B cell (primary cell): ENCODE measurements at places on chromosomes 6 and 20.

DNA sequence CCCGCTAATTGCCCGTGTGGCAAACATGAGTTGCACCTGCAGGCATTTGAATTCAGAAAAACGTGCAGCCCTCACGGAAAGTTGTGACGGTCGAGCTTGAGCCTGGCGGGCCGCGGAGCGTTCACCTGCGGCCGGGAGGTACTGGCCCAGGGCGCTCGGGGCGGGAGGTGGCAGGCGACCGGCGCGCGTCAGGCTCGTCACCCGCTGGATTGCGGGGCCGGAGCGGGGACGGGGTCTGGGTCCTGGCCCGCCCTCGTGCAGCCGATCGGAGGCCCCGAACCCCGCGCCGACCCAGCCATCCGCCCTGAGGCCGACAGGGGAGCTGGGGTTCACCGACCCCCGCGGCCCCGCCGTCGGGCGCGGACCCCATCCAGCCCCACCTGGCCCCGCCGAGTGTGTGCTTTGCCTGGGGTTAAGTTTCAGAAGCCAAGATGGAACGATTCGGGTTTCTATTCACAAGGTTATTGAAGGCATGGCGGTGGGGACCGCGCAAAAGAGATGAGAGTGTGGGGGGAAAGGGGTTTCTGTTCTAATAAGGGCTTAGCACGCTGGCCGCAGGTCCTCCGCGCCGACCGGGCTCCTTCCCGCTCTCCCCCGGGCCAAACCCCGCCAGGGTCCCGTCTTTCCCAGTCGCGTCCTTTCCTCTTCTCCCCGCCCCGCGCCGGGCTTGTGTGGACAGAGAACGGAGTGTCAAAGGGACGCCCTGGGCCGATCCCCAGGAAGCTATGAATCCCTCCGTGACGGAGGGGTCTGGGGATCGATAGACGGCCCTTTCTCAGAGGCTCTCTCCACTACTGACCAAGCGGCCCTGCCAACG lies 1.6 kb upstream of the HEY2 start:
- DNase-seq, result peak; percentile 69

DNA sequence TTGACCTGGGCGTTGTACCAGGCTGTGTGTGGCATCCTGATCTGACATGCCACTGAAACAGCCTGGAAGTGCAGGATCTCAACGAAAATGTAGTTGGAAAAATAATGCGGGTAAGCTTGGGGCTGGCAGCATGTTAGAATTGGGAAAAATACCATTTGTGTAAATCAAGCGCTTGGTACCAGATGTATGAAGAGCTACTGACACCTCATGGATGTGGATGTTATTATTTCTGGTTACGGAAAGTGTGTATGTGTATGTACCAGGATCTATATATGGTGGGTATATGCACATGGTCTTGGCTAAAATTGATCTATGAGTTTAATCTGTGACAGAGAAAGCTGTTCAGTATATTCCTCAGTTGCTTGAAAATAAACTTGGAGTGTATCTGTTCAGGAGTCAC lies 22.7 kb downstream of the HIVEP1 start:
- no peak for DNase-seq

DNA sequence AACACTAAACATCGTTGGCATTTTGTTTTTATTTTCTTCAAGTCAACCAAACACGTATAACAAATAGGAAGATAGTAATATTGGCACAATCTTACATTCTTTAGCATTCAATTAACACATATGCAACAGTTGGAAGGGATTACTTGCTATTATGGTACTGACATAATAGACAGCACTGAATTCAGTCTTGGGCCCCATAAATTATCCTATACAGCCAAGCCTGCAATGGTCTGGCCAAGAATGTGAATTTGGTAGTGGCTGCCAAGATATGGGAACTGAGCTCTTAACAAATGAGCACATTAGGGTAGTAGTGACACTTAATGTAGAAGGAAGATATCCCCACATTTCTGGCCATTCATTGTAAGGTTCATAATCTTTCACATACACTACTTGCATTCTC lies 44.8 kb upstream of the ARHGAP18 start:
- no peak for DNase-seq

DNA sequence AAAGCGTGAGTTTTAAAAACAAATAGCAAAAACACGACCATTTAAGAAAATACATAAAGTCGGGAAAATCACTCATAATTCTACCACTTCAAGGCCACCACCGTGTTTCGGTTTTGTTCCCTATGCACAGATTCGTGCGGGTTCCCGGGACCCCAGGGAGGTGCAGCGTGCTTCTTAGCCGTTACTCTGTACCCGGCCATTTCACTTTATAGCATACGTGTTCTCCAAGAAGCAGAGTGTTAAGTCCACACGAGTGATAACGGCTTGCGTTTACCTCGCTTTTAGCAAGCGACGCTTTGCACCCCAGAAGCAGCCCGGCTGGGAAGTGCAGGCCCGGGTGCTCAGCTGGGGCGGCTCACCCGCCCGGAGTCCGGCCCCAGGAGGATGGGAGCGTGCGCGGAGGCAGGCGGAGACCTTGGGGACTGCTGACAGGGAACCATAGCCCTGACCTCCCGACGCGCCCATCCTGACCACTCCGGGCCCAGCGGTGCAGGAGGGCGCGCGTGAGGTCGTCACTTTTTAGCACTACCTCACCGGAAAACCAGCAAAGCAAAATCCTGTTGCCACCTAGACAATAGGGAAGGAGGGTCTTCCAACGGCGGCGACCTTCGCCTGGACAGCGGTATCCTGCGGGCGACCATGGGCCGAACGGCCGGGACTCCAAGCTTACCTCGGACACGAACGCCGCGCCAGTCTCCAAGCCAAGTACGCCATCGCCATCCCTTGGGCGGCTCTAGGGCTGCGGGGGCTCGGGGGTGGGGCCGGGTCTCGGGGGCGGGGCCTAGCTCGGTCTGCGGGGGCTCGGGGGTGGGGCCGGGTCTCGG lies at the start of gene ECI2:
Gene ECI2 (minus strand): TSS at position 735 of the 824 bp plus-strand sequence. CDS start 15 bp downstream, at position 720.
- no peak for DNase-seq

DNA sequence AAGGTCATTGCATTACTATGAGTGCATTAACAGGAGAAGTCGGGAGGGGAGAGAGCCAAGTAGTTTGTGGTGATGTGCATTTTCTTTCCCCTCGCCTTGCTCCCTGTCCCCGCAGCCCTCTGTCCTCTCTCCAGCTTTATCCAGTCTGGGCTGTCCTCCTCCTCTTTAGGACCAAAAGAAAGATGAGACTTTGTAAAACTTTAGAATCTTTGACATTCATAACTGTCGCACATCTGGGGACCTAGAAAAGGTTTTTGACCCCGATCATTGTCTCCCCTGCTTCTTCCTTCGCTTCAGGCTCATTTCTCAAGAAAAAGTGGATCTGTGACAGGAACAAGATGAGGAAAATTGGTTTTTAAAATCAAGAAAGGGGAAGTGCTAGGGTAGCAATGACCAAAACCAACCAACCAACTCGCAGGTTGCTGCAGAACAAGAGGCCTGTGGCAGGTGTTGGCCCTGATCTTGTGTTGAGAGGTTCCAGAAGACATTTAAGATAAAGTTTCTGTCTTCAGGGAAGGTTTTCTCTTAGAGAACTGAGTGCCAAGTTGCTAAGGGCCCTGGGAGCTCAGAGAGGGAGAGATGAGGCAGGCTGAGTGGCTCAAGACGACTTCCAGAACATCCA lies 17.6 kb downstream of the SYTL3 start:
- peak; percentile 47 for DNase-seq

DNA sequence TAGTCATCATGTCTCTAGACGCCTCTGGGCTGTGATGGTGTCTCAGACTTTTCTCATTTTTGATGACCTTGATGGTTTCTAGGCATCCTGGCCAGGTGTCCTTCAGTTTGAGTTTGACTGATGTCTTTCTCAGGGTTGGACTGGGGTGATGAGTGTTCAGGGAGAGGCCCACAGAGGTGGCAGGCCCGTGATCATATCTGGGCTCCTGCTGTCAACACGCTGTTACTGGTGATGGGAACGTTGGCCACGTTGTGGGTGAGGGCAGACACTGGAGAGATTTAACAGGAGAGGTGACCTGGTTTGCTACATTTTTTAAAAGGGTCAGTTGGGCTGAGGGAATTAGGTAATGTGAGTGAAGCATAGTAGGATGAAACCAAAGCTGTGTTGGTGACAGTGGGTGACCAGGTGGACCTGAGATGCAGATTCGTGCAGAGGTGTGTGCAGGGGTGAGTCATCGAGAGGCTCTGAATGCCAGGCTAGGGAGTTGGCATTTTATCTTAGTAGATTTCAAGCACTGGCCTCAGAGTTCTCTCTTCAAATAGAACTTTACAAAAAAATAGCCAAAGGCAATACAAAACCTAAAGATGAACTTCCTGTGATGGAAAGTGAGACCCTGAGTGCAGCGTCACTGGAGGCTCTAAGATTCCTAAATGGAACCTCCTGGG lies 174.1 kb downstream of the CDH26 start:
- DNase-seq, result no peak

DNA sequence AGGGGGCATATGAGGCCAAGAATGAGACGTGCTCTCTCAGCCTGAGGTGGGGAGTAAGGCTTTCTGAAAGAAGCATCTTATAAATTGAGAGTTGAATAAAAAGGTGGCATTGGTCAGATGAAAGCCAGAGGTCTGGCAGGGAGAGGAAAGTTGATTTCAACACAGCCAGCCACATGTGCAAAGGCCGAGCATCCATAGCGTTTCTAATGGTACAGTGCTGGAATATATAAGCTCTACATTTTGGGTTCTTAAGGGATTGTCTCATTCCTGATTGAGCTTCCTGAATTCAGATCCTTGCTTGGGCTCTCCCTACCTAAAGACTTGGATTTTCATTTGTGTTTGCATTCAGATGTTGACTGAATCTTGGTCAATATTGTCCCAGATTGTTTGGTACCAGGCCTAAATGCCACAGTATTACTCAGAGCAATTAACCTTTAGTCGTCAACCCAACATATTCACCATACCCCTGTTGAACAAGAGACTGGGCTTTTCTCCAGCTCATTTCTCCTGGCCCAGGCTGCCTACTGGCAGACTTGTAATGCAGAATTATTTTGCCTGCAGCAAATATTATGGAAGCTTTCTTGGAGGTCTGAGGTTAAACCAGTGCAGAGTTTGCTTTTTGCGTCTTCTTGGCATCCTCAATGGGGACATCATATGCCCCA lies 14.5 kb upstream of the BCAS1 start:
- DNase-seq, result no peak

DNA sequence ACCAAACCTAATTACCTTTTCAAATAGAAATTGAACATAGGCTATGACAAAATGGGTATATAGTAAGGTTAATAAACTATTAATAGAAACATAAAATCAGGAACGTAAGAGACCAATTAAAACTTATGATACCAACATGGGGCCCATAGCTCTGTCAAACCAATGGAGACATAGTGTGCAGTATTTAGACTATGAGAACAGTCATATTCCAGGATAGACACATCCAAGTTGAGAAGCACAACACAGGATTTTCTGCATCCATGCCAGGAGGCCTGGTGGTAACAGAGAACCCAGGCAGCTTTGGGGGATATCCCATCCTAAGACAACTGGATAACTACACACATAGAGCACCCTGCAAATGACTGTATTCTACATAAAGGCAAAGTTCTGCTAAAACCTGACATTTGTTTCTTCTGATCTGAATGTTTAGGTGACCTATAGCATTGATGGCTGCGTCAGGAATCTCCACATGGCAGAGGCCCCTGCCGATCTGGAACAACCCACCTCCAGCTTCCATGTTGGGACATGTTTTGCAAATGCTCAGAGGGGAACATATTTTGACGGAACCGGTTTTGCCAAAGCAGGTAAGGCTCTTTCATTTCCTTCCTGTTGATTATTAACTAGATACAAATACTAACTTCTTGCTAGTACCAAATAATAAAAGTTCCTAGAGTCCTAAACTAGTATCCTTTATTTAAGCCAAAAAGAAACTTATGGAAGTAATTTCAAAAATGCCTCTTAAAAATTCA lies 202.7 kb downstream of the ARHGAP18 start:
- no peak for DNase-seq

DNA sequence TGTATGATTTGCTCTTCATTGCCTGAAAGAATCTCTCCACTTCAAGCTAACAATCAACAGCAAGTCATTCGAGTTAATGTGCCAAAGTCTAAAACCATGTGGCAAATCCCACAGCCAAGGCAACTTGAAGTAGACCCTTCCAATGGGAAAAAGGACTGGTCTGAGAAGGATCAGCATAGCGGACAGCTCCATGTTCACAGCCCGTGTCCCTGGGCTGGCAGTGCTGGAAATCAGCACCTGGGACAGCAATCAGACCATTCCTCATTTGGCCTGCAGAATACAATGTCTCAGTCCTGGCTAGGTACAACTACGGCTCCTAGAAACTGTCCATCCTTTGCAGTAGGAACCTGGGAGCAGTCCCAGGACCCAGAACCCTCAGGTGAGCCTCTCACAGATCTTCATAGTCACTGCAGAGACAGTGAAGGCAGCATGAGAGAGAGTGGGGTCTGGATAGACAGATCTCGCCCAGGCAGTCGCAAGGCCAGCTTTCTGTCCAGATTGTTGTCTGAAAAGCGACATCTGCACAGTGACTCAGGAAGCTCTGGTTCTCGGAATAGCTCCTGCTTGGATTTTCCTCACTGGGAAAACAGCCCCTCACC lies 1.1 kb downstream of the GJA10 start:
- no peak for DNase-seq

DNA sequence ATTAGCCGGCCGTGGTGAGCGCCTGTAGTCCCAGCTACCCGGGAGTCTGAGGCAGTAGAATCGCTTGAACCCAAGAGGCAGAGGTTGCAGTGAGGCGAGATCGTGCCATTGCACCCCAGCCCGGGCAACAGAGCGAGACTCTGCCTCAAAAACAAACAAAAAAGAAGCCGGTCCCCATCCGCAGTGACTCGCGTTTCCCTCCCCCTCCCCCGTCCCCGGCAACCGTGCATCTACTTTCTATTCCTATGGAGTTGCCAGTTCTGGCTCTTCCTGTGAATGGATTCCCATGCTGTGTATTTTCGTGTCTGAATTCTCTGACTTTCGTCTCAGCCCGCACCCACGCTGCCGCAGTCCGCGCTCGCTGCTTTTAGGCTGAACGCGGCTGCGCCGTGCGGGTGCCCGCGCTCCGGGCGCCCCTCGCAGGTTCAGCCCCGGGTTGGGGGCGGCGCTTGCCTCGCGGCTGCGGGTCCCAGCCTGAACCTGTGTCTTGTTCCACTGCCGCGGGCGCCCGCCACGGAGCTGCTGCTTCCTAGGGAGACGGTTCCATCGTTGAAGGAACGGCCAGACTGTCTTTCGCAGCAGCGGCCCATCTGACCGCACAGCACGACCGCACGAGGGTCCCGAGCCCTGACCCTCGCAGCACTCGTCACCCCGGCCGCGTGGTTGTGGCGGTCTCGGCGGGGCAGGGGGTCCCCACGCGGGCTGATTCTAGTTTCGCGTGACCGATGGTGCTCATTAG lies 1.1 kb upstream of the MRGBP start:
- peak; percentile 73 for DNase-seq

DNA sequence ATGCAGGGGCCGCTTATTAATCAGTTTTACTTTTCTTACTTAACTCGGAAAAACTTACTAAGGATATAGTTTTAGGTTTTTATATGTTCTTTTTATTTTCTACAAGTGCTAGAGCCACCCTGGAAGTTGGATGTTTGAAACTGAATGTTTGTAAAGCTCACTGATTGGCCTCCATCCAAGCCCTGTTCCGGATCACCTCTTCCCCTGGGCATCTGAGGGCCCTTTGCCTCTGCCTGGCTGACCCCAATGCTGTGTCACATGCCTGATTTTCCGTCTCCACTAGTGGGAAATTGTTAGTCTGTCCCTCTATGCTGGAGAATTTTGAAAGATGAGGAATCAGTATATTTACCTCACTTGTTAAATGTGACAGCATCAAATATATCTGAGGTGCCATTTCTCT lies 79.3 kb downstream of the SLC35F1 start:
- DNase-seq, result no peak
